Hepatocyte (in vitro differentiated cells): ENCODE measurements at places on chromosomes 1 and 21.
A peak's percentile ranks its signal among the peaks of the same experiment; 100 is the strongest.

GRCh38 chr1:224799083-224799482, 130.4 kb upstream of the DNAH14 start:
- DNase-seq, result no peak

GRCh38 chr1:5617179-5617520, 375.1 kb downstream of the NPHP4 start:
- no peak for DNase-seq

DNA sequence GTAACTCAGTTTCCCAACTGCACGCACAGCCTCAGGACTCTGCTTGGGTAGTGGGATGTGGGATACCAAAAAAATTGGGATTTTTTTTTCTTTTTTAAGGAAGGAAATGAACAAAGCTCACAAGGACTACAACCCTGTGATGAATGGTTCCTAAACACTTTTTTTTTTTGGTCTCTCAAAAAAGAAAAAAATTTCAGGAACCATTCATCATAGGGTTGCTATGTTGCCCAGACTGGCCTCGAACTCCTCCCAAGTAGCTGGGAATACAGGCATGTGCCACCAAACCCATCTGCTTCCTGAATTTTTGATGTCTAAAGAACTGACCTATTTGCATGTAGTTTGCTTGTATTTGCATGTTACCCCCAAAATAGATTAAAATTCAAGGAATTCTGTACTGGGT, 6.8 kb downstream of the MINDY1 start:
- no peak for DNase-seq

DNA sequence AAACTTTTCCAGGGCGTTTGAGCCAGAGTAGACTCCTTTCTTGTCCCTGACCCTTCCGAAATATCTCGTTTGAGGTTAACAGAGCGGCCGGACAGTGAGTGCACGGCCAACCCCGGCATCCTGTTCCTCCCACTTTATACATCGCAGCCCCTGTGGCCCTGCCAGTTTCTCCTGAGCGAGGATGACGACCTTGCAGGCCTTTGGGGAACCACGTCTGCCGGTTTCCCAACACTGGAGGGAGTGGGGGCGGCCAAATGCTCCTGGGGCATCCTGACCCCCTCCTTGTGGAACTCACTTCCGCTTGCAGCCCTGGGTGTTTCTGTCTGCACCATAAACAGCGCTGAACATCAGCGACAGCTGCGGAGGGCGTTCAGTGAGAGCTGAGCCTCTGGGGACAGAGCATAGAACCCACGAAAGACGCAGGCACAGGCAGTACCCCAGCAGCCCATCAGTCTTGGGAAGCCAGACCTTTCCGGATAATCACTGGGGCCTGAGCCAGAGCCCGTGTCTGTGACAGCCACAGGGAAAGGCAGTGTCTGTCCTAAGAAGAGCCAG, 4.8 kb upstream of the KCNAB2 start:
- no peak for DNase-seq

DNA sequence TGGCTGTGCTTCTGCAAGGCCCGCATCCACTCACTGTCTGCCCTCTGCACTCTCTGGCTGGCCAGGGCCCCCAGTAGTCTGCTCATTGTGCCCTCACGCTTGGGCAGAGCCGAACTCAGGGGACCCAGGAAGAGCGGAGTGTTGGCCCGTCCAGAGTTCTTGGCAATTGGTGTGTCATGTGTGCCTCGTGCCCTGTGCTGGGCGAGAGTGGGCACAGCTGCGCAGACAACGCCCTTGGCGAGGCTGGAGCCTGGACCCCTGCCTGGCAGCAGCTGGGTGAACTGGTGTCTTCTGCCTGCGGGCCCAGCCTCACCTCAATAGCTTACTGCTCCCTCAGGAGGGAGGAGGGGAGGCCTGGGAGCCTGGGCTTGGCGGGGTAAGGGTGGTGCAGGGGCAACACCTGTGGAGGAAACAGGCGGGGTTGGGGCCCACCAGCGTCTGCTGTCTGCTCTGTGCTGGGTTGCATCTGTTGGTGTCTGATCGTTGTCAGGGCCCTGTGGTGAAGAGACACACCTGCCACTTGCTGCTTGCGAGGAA, 2.1 kb downstream of the GUK1 start:
- DNase-seq, result no peak

GRCh38 chr1:165928075-165928731, 100.8 kb downstream of the UCK2 start:
- DNase-seq, result peak; percentile 57

DNA sequence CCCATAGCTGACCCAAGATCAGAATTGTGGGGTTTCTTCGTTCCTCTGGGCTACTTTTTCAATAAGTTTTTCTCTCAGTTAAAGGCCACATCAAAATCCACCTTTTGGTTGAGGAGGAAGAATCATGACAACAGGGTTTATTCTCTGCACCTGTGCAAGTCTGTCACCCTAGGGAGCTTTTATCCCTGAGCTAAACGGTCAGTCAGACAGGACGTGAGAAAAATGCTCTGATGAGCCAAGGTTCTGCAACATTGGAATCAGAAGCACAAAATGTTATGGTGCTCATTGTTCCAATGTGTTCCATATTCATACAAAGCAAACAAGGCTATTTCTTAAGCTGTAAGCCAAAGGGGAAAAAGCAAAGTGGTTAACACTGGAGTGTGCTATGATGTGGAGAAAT, 7.4 kb upstream of the ERICH3 start:
- DNase-seq, result no peak

DNA sequence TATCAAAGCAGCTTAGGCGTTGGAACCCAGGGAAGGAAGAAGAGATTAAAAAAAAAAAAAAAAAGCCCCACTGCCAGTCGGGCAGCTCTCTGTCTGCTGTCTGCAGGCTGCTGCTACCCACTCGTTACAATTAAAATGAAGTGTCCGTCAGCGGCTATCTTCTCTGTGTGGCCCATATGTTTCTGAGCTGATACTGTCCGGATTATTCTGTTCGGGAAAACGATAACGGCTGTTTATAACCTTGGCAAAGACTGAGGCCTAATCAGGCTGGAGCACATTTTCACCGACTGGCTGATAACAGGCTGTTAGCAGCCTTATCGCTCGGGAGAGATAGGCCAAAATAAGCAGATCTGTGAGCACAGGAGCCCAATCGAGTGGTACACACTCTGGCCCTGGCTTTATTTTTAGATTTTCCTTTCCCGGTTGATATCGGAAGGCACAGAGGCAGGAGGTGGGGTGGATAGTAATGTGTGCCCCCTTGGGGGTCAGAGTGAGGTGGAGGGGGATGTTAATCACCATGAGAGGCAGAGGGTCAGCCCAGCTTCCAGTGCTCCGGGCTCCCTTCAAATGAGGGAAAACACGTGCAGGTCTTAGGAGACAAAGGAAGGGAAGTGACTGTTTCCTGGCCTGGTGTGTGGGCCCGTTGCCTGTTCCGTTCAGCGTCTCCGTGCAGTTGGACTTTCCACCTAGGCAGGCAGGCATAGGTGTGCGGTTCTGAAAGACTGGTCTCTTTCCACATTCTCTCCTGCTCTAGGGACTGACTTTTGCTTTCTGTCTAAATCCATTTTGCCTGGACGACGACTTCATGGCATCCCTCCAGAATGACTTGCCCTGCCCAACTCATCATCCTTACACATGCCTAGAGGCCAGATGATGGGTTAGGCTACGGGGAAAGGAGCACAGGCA, 153.4 kb downstream of the PBX1 start:
- peak; percentile 39 for DNase-seq

GRCh38 chr1:11806307-11806936, 431 bp downstream of the CLCN6 start:
- peak; percentile 60 for DNase-seq

- no peak for DNase-seq
These were observed 107.9 kb downstream of the ZFYVE9 start for GRCh38 chr1:52249831-52250230.

GRCh38 chr21:33976082-33977016, 60.7 kb upstream of the ATP5PO start:
- DNase-seq, result peak; percentile 68

GRCh38 chr1:225422795-225423517, 4.9 kb downstream of the LBR start:
- DNase-seq, result no peak

DNA sequence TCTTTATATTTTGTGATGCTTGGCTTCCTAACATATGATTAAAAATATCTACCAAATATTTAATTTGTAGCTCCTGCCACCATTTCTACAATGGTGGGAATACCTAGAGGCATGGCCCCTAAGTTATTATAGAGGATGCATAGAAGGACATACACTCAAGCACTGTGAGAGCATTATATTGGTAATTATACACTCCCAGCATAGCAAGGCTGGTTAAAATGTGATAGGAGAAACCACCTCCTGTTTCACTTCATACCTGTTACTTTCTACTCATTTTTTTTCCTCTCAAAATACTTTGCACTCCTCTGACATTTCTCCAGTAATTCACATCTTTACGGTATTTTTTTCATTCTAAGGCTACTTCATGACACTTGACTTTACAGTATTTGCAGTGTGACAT, 92.9 kb downstream of the HS2ST1 start:
- DNase-seq, result no peak

DNA sequence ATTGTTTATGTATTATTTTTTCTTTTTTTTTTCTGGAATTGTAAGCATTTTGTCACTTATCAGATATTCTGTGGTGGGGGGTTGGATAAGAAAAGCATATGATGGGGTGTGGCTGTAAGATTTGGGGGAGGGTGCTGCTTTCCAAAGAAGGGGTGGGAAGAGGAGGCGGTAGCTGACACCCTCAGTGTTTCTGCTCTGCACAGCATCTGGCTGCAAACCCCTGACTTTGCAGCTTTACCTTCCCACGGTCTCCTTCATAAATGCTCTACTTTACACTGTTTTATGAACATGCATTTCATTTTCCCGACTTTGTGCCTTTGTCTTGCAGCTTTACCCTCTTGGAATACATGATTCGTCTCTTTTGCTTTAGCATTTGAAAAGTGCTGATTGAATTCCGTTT, 7.6 kb downstream of the FMN2 start:
- DNase-seq, result no peak

DNA sequence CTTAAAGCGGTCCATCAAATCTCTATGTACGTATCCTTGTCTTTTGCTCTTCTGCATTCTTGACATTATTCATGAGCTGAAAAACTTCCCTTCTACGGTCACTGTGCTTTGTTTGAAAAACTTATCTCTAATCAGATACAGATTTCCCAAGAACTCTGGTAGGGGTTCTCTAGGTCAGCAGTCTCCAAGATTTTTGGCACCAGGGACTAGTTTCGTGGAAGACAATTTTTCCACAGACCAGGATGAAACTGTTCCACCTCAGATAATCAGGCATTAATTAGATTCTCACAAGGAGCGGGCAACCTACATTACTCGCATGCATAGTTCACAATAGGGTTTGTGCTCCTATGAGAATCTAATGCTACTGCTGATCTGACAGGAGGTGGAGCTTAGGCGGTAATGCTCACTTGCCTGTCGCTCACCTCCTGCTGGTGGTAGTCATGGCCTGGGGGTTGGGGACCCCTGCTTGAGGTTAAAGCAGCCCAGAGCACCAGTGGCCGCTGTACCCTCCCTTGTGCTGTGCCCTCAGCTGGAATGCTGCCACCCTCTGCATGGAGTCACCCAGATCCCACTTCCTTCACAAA, 30.8 kb downstream of the AK2 start:
- no peak for DNase-seq

GRCh38 chr1:21909787-21910503, 27.2 kb downstream of the HSPG2 start:
- DNase-seq, result peak; percentile 53

- DNase-seq, result no peak
These were observed 39.1 kb downstream of the CRYAA start for GRCh38 chr21:43207868-43208267.

DNA sequence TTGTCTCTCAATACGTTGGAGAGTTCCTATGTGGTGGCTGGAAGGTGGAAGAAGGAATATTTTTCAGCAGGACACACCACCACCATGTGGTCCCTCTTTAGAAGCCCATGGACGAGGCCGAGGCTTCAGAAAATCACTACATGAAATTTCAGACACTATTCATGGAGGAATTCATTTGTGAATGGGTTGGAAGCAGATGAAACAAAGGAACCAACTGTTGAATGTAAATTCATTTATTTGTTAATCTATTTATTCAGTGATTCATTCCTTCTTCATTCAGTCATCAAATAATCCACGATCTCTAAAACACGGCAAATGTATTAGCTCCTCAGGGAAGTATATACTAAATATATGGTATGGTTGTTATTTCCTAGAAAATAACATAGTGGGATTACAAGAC, 12.2 kb downstream of the SLC35F3 start:
- no peak for DNase-seq

GRCh38 chr1:212089560-212090163, 54.1 kb downstream of the DTL start:
- no peak for DNase-seq

DNA sequence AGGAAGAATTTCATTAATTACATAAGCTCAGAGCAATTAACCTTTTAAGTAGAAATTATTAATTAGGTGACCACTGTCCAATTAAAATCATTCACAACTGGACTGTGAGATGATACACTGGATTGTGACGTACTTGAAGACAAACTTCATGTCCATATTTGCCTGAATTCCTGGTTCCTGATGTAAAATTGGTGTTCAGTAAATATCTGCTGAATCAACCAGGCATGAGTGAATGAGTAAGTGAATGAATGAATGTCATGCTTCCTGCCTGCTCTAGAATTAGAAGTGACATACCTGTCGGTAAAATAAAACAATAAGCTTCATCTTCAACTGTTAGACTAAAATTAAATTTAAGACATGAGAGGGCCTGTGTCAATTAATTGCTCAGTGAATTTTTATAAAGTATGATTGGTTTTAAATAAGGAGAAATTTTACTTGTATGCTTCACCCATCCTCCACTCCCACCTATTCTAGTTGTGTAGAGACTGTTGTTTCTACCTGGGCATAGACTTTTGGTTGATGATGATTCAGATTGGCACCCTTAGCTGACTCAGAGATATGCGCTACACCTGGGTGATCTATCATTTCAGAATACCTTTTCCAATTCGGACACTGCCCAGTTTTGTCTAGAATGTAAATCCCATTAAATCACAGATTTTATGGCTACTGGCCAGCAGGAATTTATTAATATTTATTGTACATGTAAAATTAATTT, 56.9 kb upstream of the PTGS2 start:
- no peak for DNase-seq

DNA sequence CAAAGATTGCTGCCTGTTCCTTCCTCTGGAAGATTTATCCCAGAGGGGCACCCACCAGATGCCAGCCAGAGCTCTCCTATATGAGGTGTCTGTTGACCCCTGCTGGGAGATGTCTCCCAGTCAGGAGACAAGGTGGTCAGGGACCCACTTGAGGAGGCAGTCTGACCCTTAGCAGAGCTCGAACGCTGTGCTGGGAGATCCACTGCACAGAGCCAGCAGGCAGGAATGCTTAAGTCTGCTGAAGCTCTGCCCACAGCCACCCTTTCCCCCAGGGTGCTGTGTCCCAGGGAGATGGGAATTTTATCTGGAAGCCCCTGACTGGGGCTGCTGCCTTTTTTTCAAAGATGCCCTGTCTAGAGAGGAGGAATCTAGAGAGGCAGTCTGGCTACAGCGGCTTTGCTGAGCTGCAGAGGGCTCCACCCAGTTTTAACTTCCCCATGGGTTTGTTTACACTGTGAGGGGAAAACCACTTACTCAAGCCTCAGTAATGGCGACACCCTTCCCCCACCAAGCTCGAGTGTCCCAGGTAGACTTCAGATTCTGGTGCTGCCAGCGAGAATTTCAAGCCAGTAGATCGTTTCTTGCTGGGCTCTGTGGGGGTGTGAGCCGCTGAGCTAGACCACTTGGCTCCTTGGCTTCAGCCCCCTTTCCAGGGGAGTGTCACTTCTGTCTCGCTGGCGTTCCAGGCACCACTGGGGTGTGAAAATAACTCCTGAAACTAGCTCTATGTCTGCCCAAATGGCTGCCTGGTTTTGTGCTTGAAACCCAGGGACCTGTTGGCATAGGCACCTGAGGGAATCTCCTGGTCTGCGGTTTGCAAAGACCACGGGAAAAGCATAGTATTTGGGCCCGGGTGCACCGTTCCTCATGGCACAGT, 51.1 kb upstream of the PDC start:
- peak; percentile 27 for DNase-seq

GRCh38 chr21:17455028-17455353, 57.9 kb upstream of the CXADR start:
- no peak for DNase-seq
